ENCODE measurements at places on chromosomes 7 and 10. TPM values are rescaled to one million over a fixed set of nuclear protein-coding genes. Genes with fewer than 3 reads are reported as not detected.

DNA sequence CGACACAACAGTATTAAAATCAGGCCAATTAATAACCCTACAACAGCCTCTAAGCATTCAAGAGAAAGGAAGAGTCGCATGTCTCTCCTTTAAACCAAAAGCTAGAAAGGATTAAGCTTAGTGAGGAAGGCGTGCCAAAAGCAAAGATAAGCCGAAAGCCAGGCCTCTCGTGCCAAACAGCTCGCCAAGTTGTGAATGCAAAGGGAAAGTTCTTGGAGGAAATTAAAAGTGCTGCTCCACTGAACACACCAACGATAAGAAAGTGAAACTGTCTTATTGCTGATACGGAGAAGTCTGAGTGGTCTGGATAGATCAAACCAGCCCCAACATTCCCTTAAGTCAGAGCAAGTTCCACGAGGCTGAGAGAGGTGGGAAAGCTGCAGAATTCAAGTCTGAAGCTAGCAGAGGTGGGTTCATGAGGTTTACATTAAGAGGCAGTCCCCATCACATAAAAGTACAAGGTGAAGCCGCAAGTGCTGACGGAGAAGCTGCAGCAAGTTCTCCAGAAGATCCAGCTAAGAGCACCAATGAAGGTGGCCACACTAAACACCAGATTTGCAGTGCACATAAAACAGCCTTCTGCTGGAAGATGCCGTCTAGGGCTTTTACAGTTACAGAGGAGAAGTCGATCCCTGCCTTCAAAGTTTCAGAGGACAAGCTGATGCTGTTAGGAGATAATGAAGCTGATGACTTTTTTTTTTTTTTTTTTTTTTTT is 194.8 kb downstream of the MAD1L1 start:
- no peak for DNase-seq

DNA sequence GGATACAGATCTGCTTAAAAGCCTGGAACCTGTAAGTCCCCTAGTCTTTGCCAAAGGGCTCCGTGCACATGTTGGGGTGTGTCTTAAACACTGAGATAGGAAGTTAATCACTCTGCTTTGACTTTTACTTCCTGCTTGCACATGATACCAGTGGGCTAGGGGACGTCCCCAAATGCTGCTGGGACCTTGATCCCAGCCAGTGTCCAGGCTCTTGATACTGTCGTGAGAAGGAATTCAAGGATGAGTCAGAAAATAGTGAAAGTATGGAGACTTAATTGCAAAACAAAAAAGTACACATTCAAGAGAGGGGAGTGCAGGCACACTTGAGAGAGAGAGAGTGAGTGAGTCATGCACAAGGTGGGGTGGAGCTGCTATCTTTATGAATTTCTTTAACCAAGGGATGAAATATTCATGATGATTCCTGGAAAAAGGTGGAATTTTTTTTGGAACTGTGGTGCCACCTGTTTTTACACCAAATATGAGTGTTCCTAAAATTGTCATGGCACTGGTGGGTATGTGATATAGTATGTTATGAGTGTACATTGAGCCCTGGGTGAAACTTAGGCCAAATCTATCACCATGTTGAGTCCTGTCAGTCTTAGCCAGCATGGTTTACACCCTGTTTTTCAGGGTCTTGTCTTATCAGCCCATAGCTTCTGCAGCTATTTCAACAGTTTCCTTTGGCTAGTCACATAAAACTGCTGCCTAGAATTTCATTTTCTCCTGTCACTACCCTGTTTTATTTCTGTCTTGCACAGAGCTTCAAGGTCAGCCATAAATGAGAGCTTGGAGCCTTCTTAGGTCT is 88.3 kb upstream of the CYP26C1 start:
- DNase-seq: peak; percentile 92

The C10orf143 gene
- total RNA-seq: not detected

The LRRC17 gene
- 20.8 TPM for total RNA-seq

Measured in HT1080 (cell line).